Stimulated activated CD4-positive, alpha-beta T cell treated with anti-CD3 and anti-CD28 coated beads, Interleukin-1b, Interleukin-23, amount 100 ng/mL, for 24 hours (primary cell): ENCODE measurements at places on chromosomes 1 and 21.

GRCh38 chr1:27099587-27100334, 55.2 kb downstream of the SLC9A1 start:
- DNase-seq, result peak; percentile 17

GRCh38 chr1:165047994-165048393, 308.5 kb downstream of the LMX1A start:
- no peak for DNase-seq

GRCh38 chr1:4494558-4494957, 159.9 kb upstream of the AJAP1 start:
- no peak for DNase-seq

- no peak for DNase-seq
These were observed 4.2 kb upstream of the SIPA1L2 start for GRCh38 chr1:232634096-232634495.

DNA sequence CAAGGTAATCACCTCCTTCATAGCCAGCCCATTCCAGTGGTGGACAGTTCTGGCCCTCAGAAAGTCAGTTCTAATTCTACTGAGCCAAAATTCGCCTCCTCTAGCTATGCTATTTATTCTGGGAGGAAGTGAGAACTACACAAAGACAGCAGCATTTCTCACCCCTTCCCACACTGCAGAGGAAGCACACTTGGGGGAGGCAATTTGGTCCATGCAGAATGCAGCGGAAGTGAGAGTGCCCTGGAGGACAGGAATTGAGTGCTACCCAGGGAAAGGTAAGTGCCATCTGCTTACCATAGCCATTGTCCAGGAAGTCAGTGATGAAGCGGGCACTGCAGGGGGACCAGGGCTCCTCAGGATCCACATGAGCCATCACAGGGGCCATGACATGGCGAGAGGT, 3.7 kb downstream of the ADAMTS4 start:
- no peak for DNase-seq

GRCh38 chr1:186463511-186463910, 2.6 kb upstream of the PDC start:
- DNase-seq, result no peak

- DNase-seq, result no peak
These were observed 4.4 kb upstream of the AADACL3 start for GRCh38 chr1:12711536-12711935.
